ENCODE measurements at places on chromosomes 5 and 9.

DNA sequence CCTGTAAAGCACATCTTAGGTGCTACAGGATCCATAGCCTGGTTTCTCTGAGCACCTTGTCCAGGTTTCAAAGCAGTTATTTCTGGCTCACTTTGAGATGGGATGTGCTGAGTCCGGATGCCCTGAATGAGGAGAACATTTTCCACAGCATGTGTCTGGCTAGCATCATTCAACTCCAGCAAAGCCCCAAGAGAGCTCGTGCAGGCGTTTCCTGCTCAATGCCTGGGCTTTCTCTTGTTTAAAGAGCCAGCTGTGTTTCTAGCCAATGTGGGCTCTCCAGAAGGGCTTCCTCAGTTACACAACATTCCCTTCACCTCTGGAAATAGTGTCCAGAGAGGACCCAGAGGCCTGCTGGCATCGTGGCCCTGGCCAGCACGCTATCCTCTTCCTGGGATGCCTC, 411.7 kb downstream of the DMAC1 start:
- DNase-seq, result no peak

GRCh38 chr5:68950125-68950524, 143.7 kb upstream of the SLC30A5 start:
- no peak for DNase-seq

DNA sequence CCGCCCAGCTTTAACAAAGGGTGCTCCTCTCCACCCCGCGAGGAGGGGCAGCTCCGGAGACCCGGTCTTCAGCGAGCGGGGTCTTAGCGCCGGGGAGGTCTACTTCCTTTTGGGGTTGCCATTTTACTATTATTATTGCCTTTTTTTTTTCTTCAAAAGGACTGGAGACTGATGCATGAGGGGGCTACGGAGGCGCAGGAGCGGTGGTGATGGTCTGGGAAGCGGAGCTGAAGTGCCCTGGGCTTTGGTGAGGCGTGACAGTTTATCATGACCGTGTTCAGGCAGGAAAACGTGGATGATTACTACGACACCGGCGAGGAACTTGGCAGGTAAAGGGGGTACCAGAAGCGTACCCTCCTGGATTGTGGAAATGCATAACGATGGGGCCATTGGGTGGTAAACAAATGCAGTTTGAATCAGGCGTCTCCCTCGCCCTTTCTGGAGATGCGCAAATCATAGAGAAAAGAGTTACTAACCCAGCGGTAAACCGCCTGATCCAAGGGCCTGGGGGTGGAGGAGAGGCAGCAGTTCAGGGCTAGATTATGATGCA, 1.2 kb downstream of the DAPK1 start:
- DNase-seq, result no peak

DNA sequence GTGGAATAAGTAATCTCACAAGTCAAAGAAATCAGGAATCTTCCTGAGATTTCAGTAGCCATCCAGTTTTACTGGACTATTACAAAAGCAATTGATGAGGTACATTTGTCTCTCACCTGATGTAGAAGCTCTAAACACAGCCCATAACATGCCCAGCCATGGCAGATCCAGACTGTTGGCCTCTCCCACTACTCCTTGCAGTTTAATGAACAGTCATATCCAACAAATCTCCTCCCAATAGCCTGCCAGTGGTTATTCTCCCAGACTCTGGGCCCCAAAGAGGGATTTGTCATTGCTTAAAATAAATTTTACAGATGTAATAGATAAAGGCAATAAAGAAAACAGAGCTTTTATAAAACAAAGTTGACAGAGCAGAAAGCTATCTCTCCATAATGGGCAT, 80.8 kb downstream of the ZNF608 start:
- DNase-seq, result no peak

GRCh38 chr9:19239955-19240354, 9.5 kb downstream of the DENND4C start:
- no peak for DNase-seq

GRCh38 chr9:125998837-125999503, 251.8 kb downstream of the PBX3 start:
- no peak for DNase-seq

DNA sequence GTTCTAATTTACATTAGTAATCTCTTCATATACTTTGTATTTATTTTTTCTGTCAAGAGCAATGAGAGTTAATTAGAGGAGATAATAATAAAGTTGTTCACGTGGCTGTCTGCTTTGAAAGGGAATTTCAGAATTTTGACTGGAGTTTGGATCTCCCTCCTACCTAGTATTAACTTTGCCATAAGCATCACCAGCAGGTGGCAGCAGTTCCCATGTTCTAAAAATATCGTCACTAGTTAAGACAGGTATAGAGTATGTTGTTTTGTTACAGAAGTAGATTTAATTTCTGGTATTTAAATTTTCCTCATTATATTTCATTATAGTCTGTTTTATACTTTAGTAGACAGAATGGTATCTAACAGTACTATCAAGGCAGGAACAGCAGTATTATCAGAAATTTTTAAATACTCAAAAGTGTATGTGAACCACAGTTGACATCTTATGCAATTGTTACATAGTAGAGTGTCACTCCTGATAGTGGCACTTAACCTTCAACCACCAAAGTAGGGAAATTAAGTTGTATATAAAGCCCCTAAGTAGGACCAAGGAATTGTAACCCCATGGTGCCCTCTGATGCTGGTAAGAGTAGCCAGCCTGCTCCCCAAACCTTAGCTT, 20.4 kb downstream of the GNPDA1 start:
- DNase-seq, result peak; percentile 68

GRCh38 chr5:123344816-123345426, 78.3 kb downstream of the CEP120 start:
- DNase-seq, result peak; percentile 43

DNA sequence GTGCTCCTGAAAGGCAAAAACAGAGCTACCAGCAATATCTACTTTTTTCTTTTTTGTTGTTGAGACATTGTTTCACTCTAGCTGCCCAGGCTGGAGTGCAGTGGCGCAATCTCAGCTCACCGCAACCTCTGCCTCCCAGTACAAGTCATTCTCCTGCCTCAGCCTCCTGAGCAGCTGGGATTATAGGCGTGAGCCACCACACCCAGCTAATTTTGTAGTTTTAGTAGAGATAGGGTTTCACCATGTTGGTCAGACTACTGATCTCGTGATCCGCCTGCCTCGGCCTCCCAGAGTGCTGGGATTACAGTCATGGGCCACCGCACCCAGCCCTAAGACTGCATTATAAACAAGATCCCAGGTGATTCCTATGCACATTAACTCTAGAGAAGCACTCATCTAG, 17.0 kb downstream of the PLPP1 start:
- no peak for DNase-seq

DNA sequence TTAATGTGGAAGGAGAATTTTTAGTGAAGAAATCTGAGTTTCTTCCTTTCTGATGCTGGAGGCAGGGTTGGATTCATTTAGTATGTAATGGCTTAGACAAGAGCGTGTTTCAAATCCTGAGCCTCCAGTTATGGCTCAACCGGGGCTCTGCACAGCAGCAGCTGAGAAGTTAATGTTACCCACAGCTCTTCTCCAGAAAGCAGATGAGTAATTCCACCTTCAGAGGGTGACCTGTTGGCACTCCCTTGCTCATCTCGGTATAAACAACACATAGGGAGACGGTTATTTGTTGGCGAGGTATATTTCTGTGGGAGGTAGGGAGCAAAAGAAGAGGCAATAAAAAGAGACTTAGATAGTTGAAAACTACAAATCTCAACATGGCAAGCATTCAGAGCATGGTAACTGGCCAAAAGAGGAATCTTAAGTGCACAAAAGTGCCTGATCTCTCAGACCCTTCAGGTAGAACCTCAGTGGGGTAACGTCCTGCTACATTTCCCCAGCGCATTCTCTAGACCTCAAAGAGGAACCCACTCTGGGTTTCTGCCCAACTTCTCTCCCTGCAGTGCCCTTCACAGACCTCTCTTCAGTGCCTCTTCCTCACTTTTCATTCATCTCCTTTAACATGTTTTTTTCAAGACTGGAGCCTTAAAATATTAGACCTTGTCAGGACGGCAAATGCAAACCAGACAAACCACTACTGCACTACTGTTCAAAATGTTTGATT, 417.5 kb upstream of the ADAMTSL1 start:
- no peak for DNase-seq

DNA sequence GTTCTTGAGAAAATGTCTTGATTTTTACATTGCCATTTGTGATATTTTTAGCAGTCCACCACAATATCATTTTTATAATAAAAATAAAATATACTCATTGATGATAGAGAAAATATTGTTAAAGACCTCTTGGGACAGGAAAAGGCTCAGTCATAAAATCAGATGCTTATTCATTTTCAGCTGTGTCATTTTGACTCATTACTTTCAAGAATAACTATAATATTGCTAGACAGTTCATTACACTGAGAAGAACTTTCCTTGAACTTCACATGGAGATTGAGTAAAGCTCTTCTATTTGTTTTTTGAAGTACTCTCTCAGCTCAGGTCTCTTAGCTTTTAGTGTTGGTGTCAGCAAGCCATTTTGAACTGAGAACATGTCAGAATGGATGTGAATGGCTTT, 8.5 kb upstream of the MEIKIN start:
- DNase-seq, result no peak

- no peak for DNase-seq
Observed at GRCh38 chr5:95810305-95811125, 12.0 kb downstream of the GLRX start.

- DNase-seq, result peak; percentile 54
Observed at GRCh38 chr5:143576711-143577484, 173.4 kb upstream of the NR3C1 start.

DNA sequence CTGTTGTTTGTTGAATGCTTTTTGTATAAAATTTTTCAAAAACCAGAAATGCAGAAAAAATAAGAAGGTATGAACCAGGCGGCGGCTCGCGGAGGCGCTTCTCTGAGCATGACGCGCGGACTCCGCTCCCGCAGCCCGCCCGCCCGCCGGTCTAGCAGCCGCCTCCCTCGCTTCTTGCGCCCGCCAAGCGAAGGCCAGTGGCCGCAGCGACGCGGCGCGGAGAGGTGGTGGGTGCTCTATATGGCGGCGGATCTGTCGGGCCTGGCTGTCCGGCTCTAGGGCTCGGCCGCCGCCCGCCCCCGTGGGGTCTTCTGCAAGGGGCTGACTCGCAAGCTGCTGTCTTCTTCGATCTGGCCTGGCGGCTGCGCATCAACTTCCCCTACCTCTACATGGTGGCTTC, 93.8 kb downstream of the ANKRD18A start:
- DNase-seq, result no peak

GRCh38 chr5:114055318-114056184, 306.3 kb upstream of the KCNN2 start:
- DNase-seq, result peak; percentile 40

DNA sequence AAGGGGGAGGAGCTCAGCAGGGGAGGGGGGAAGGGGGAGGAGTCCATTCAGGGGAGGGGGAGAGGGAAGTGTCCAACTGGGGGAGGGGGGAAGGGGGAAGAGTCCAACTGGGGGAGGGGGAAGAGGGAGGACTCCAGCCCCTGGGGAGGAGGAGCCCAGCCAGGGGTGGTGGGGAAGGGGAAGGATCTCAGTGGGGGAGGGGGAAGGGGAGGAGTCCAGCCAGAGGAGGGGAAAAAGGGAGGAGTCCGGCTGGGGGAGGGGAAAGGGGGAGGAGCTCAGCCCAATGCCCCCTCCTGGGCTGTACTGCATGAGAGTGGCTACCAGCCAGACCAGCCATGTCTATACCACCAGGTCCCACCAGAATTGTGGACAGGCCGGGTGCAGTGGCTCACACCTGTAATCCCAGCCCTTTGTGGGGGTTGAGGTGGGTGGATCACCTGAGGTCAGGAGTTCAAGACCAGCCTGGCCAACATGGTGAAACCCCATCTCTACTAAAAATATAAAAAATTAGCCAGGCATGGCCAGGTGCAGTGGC, 30.6 kb upstream of the ADAMTS2 start:
- no peak for DNase-seq

DNA sequence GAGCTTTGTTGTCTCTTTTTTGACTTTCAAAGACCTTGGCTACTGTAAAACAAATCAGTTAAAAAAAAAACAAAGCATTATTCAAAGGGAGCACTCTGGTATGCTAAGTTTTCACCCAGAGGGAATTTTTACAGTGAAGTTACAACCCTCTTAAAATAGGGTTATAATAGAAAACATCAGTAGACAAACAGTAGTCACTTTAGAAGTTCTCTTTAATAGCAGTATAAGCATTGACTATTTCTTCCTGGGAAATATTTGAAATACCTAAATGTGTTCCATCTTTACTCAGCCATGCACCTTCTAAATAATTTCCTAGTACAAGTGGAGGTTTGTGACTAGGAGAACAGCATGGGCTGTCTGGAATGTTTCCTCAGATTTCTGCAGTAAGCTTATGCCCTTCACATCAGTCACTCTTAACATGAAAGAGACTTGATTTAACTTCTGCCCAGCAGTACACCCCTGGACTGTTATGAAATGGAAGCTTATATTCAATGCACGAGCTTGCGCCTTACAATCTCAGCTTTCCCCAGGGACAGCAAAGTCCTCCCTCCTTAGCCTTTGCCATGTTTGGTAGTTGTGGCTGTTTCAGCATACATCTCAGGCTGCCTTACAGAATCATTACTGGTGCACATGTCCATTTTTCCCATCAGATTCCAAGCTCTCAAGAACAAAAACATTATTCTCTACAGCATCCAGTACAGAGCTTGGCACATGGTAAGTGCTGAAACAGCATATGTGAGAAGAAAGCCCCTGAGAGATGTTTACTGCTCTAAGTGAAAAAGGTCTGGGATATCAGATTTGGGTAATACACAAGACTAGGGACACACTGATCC, 191.5 kb downstream of the ZNF608 start:
- DNase-seq, result no peak

- peak; percentile 37 for DNase-seq
Observed at GRCh38 chr5:35041261-35041660, 6.5 kb downstream of the AGXT2 start.

GRCh38 chr9:84393266-84393950, 52.9 kb upstream of the SLC28A3 start:
- DNase-seq, result no peak

GRCh38 chr5:135831851-135832555, 2.5 kb upstream of the SLC25A48 start:
- peak; percentile 2 for DNase-seq

- no peak for DNase-seq
Observed at GRCh38 chr9:81372628-81373191, 316.6 kb downstream of the TLE1 start.

DNA sequence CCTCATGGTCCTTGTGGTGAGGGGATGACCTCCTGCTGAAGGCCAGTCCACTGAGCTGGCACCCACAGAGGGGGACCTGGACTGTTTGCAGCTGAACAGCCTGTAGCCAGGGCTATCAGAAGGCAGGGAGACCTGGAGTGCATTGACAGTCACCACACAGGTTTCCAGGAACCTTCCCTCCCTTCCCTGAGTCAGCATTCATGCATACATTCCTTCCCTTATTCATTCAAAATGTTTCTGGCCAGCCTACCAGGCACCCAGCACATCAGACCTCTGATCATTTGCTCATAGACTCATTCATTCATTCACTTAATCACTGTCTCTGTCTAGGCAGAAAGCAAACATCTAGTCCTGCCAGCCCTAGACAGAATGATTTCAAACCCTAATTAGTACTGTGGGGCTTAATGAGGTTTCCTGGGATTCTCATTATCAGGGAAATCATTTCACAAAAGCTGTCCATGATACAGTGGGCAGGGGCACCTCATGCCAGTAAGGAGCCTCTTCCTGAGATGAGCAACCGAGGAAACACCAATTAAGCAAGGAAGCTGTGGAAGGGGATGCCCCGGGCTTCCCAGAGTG, 110.1 kb upstream of the PPP1R26 start:
- no peak for DNase-seq
